ENCODE measurements at places on chromosomes 12 and 14.

DNA sequence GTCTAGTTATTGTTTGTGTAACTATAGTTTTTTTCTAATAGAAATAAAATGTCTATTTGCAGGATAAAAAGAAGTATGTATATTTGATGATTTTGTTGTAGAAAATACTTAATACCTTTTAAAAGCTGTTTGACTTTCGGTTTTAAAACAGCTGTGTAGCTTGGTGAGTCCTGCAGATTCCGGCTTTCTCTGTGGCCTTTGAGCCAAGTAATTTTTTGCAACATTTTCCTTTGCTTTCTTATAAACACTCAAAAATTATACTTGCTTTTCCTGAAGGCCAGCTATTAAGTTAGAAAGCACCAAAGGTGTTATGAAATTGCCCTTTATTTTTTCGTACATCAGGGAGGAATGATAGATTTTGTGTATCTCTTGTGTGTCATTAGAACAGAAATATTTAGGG, 63.6 kb downstream of the CRADD start:
- no peak for DNase-seq

DNA sequence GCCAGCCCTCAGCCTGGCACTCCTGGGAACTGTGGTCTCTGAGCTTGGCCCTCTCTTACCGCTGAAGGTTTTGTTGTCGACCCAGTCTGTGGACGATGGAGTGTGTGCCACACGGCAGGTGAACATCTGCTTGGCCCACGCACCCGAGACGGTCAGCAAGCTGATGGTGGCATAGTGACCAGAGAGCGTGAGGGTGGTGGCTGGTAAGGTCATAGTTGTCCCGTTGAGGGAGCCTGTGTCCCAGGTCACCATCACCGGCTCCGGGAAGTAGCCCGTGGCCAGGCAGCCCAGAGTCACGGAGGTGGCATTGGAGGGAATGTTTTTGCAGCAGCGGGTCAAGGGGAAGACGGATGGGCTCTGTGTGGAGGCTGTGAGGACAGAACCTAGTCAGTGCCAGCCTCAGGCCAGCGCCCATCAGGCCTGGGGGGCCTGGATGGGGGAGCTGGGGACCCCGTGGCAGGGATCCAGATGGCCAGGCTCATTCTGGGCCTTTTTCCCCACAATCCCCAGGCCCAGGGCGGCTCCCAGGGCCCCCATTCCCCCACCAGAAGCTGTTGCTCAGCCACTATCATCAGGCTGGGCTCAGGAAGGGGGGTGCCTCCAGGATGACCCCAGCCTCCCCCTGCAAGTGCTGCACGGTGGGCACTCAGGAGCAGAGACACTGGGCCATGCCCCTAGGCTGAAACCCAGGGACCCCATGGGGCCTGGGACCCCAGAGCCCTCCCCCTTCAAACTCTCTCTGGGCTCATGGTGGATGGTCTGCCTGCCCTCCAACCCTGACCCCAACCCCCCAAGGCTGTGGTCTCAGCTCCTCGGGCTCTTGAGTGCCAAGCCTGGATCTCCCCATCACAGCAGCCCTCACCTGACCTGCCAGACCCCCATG, 75.2 kb downstream of the TMEM121 start:
- no peak for DNase-seq

DNA sequence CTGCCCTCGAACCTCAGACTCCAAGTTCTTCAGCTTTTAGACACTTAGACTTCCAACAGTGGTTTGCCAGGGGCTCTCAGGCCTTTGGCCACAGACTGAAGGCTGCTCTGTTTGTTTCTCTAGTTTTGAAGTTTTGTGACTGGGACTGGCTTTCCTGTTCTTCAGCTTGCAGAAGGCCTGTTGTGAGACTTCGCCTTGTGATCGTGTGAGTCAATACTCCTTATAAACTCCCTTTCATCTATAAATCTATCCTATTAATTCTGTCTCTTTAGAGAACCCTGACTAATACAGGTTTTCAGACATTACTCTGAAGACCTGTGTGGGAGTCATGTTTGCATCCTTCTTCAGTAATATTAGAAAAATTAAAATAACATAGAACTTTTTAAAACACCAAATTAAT, 289.1 kb downstream of the RMST start:
- DNase-seq: no peak

GRCh38 chr14:32627545-32628298, 298.6 kb downstream of the AKAP6 start:
- DNase-seq: no peak

DNA sequence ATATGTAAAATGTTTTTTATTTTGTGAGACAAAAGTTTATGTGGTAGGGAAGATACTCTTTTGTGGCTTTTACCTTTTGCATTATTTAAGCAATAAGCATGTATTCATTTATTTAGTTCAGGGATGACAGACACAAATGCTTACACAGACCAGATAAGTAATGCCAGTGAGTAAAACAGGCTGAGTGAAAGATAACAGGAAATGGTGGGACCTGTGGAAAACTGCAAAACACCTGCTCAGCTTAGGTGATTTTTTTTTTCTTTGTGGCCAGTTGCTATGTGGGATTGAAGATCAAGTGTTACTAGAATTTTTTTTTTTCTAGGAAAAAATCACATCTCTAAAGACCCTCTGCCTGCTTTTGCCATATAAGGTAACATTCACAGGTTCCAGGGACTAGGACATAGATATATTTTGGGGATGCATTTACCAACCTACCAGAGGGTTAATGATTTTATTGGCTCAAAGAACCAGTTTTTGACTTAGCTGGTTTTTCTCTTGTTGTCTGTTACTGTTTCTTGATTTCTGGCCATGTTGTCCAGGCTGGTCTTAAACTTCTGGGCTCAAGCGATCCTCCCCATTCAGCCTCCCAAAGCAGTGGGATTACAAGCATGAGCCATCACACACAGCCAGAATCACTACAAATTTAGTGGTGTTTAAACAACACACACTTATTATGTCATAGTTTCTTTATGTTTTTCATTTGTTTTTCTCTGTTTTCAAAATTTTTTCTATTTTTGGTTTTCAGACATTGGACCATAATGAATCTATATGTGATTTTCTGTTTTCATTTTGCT, 9.8 kb downstream of the PSMA6 start:
- no peak for DNase-seq

DNA sequence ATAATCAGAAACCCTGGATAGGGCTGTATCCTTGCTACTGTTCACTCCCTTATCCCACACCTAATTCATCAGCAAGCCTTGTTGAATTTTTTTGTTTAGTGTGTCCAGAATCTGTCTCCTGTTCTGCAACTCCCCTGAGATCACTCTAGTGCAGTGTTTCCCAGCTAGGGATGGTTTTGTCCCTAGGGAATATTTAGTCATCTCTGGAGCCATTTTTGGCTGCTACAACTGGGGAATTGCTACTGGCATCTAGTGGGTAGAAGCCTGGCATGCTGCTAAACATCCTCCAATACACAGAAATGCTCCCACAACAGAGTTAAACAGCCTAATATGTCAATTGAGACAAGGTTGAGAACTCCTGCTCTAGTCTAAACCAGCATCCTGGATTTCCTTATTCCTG, 248.0 kb downstream of the NPAS3 start:
- DNase-seq: no peak

DNA sequence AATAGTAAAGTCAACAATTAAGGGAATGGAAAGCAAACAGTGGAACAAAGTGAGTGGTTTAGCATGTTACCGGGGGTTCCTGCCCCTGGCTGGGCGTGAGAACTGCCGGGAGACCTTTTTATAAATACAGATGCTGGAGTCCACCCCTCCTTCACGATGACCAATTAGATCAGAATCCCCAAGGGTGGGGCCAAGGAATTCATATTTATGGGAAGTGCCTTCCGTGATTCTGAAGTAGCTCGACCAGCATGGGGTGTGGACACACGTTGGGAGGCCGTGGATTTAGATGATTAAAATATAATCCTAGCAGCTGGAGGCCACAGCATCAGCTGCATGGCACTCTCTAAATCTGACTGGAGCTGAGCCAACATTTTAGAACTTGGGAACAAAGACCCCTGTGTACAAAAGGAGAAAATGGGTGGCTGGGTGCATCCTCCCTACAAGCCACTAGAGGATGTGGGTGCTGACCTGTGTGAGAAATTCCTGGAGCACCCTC, 87.9 kb downstream of the SRRM4 start:
- no peak for DNase-seq

- no peak for DNase-seq
Measured at GRCh38 chr14:54637270-54638134, 70.6 kb downstream of the SAMD4A start.

DNA sequence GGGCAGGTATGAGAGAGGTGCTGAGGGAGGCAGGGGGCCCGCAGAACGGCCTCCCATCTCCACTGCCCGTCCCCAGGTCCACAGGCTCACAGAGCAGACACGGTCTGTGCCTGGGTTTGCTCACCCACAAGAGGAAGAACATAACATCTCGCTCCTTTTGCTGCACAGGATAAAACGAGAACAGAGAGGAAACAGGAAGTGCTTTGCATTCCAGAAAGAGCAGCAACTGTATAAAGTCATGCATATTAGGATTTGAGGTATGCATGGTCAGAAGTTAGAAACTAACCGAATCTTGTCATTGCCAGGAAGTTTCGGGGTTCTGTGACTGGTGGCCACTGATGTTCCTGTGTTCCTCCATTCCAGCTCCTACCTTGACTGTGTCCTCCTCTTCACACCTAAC, 25.0 kb downstream of the NTF3 start:
- DNase-seq: peak; percentile 67

DNA sequence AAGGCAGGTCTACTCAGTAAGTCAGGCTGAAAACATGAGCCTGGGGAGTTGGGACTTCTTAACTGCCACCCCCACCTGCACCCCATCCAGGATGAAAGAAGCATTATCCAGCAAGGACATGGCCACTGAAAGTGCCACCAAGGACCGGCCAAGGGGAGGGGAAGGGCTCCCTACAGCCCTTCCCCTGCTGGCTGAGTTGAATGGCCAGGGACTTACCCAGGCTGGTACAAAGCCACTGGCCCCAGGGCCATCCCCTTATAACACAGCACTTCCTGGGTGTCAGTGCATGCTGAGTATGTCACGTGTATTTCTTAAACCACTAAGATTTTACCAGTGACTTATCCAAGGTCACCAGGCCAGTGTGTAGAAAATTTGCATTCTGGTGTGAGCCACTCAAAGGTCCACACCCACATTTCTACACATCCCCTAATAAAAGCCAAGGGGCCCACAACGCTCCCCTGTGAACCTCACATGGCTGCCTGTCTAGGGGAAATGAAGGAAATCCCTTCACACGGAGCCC, 29.3 kb upstream of the ZFP36L1 start:
- DNase-seq: no peak

GRCh38 chr14:93723001-93723400, 65.3 kb downstream of the PRIMA1 start:
- no peak for DNase-seq

GRCh38 chr12:47602325-47602724, 103.5 kb downstream of the RPAP3 start:
- peak; percentile 12 for DNase-seq

DNA sequence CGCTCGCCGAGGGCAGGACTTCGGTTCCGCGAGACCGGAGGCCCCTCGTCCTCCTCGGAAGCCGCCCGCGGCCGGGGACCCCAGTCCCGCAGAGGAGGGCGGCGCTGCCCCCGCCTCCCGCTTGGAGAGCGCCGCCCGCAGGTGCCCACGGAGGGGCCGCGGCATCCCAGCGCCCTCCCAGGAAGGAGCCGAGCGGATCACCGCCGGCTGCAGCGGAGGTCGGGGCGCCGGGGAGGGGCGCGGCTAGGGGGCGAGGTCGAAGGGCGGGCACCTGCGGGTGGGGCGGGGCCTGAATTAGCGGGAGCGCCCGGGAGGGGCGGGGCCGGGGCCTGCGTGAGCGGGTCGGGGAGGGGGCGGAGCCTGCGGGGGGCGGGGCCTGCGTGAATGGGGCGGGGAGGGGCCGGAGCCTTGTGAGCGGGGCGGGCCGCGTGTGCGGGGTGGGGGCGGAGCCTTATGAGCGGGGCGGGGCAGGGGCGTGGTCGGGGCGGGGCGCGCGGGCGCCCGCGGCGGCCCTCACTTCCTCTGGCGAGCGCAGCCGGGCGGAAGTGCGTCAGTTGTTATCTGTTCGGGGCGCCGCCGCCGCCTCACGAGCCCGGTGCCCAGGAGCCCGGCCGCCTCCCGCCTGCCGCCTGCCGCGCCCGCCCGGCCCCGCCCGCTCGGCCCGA, at the start of gene FBRSL1:
FBRSL1 (plus strand) TSS at position 550 of the 665 bp plus-strand sequence.
- DNase-seq: no peak

- no peak for DNase-seq
Measured at GRCh38 chr14:99057576-99058083, 214.4 kb downstream of the BCL11B start.

DNA sequence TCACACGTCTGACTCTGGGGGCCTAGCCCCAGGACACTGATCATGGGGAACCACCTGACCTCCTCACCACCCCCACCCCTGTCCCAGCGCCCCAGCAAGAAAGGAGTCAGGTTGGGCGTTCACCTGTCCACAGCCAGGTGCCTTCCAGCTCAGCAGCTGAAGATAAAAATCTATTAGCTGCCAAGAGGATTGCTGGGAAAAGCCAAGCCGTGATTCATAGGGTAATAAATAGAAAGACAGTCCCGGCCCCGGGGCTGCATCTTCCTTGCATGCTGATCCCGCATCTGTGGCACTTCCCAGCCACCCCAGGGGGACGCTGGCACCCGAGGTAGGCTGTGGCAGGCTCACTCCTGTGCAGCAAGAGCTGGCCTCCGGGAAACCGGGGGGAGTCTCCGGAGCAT, 70.2 kb upstream of the NCOR2 start:
- no peak for DNase-seq

DNA sequence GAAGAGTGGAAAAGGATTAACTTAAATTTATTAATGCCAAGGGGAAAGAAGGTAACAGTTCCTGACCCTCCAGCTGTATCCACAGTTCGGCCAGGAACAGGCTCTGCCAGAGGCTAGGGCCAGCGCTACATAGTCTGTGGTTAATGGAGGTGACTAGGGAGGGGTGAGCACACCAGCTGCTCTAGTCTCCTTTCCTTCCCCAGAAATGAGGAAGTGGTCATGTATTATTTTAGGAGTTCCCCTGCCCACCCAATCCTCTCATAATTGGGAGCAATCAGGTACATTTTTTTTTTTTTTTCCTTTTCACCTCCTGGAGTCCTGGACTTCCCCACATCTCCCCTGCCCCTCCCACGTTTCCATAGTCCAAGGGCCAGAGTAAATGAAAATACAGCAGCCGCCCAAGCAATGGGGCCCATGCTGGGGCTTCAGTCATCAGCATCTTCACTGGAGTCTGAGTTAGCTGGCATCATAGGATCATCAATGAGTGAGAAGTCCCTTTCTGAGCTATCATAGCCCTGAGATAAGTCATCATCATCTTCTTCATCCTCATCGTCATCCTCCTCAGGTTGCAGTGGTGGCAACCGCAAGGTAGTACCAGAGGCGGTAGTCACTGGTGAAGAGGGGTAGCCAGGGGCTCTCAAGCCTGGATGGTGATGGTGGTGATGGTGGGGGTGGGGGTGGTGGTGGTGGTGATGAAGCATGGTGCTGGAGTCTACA, 1.5 kb upstream of the SUPT16H start:
- no peak for DNase-seq

DNA sequence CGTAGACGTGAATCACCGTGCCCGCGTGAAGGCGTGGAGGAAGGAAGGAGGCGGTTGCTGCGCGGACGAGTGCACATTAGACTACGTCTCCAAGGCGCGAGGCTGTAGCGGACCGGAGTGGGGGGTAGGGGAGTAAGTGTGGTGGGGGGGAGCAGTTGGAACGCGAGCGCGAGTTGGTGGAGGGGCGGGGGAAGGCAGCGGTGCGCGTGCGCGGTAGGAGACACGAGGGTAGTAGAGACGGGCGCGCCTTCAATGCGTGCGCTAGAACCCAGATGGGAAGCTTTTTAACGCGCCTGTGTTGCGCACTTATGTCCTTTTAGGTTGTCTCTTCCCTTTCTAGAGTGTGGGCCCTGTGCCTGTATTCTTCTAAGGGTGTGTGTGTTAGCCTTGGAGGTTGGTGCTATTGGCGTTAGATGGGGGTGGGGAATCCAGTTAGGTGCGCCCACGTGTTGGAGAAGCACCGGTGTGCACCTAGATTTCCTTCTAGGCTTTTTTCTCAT, 604 bp downstream of the EIF4B start:
- no peak for DNase-seq
